Neural crest cell (in vitro differentiated cells): ENCODE measurements at places on chromosomes 11 and 22. TPM values are rescaled to one million over a fixed set of nuclear protein-coding genes. Genes with fewer than 3 reads are reported as not detected.

The ENDOD1 gene
- 12.3 and 12.5 TPM in 2 replicates for total RNA-seq

The ACAT1 gene
- total RNA-seq: 44.6 and 45.6 TPM in 2 replicates

The PHOX2A gene
- total RNA-seq: 5.1 and 5.6 TPM in 2 replicates

The DDX6 gene
- 218 and 222 TPM in 2 replicates for total RNA-seq

The STK33 gene
- total RNA-seq: 17.3 and 24.2 TPM in 2 replicates

The MRGPRF gene
- 0.16 and 0.23 TPM in 2 replicates for total RNA-seq

The PKP3 gene
- 0.42 and 1.7 TPM in 2 replicates for total RNA-seq

The TBX1 gene
- total RNA-seq: not detected in 2 replicates

The MMP20 gene
- not detected in 2 replicates for total RNA-seq

The SIDT2 gene
- total RNA-seq: 33.5 and 37.6 TPM in 2 replicates

The OR1S1 gene
- total RNA-seq: not detected in 2 replicates

The TSPAN32 gene
- total RNA-seq: not detected in 2 replicates

The CCND1 gene
- 344 and 350 TPM in 2 replicates for total RNA-seq

DNA sequence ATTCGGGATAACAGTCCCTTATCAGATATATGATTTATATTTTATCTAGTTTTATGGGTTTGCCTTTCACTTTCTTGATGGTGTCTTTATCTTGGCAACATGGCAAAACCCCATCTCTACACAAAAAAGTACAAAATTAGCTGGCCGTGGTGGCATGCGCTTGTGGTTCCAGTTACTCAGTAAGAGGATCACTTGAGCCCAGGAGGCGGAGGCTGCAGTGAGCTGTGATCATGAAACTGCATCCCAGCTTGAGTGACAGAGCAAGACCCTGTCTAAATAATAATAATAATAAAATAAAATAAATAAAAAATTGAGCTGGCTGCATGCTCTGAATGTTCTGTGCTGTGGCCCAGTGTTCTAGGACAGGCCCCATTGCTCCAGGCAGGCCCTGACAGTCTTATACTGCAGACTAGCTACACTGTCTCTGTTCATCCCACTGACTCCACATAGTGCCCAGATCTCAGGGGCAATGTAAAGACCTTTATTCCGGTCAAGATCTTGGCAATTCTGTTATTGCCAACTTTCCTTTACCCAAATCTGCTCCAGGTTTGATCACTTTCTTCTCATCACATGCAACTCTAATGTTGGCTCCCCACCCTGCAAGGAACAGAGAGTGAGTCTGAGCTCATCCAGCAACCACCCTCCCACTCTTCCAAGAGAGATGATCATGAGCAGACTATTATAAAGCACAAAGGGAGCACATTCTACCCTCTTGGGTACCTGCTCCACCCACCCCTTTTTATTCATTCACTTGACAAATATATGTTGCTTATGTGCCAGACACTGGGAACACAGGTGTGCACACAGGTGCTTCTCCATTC is 8.8 kb downstream of the HSPA8 start:
- peaks cover 12% of the 10 kb centered on the region for H3K36me3 ChIP-seq
- peaks cover 27% of the 10 kb centered on the region for H3K4me1 ChIP-seq
- peak overlapping the region; percentile 1 for H3K4me3 ChIP-seq
- no peaks in the 10 kb centered on the region for H3K27me3 ChIP-seq
- DNase-seq: no peak
- H3K27ac ChIP-seq: no peak overlapping the region

GRCh38 chr11:115222218-115222862 is 281.9 kb downstream of the CADM1 start:
- H3K4me3 ChIP-seq: no peak overlapping the region
- H3K4me1 ChIP-seq: peaks cover 20% of the 10 kb centered on the region
- no peak for DNase-seq
- peaks cover 22% of the 10 kb centered on the region for H3K36me3 ChIP-seq
- H3K27me3 ChIP-seq: no peaks in the 10 kb centered on the region

- no peak overlapping the region for H3K27ac ChIP-seq
- no peak for DNase-seq
- no peaks in the 10 kb centered on the region for H3K36me3 ChIP-seq
- no peaks in the 10 kb centered on the region for H3K27me3 ChIP-seq
Observed at GRCh38 chr11:109772892-109773291, 320.3 kb upstream of the ZC3H12C start.

DNA sequence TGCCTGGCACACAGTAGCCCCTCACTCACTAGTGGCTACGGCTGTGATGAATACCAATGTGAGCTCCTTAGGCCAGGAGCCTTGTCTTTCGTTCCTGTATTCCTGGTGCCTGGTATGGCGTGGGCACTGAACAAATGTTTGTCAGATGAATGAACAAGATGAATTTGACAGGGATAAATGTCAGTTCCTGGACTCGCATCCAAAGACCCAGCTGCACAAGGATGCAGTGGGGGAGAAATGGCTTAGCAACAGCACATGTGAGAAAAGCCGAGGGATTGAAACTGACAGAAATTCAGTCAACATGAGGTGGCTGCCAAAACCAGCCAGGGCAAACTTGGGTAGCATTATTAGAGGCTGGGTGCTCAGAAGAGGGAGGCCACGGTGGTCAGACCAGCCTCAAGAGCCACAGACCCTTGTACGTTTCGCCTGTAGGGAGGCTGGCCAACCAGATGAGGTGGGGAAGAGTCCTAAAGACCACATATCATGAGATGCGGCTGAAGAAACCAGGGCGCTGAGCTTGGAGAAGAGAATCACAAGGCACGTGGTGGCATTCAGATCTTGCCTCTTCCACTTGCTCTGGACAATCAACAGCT is 7.7 kb upstream of the SLC22A8 start:
- DNase-seq: no peak
- peaks cover 3% of the 10 kb centered on the region for H3K27me3 ChIP-seq
- H3K4me1 ChIP-seq: peaks cover 10% of the 10 kb centered on the region
- H3K36me3 ChIP-seq: no peaks in the 10 kb centered on the region

DNA sequence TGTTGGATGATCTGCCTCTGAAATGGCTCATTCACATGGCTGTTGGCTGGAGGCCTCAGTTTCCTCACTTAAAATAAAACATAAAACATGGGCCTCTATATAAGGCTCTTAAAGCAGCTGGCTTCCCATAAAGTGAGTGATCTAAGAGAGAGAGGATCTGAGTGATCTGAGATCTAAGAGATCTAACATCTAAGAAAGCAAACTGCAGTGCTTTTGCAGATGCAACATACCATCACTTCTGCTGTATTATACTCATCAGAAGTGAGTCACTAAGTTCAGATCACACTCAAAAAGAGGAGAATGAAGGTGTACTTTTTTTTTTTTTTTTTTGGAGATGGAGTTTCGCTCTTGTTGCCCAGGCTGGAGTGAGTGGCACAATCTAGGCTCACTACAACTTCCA is 18.1 kb upstream of the HSPA8 start:
- peaks cover 5% of the 10 kb centered on the region for H3K4me1 ChIP-seq
- peaks cover 4% of the 10 kb centered on the region for H3K36me3 ChIP-seq
- no peaks in the 10 kb centered on the region for H3K27me3 ChIP-seq

GRCh38 chr11:118442908-118443589 is 6.8 kb downstream of the KMT2A start:
- peaks cover 7% of the 10 kb centered on the region for H3K36me3 ChIP-seq
- peak overlapping the region; percentile 4 for H3K27ac ChIP-seq
- no peak for DNase-seq
- no peaks in the 10 kb centered on the region for H3K27me3 ChIP-seq

DNA sequence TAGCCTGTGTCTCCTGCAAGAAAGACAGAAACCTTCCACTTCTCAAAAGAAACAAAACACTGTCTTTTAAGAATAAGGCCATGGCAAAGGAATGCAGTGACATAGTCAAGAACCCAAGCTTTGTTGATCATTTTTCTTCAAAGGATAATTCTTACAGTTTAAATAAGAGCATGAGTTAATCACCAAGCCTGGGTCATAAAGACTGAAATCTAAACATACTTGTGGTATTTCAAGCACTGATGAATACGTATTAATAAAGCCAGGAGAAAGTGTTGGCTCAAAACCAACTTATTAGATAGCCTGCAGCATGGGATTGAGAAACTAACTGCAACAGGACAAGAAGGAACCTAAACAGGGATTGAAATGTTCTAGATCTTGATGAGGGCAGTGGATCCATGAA is 143.3 kb upstream of the MTNR1B start:
- no peak for DNase-seq
- no peak overlapping the region for H3K27ac ChIP-seq
- H3K36me3 ChIP-seq: no peaks in the 10 kb centered on the region
- no peaks in the 10 kb centered on the region for H3K27me3 ChIP-seq
- H3K4me1 ChIP-seq: peaks cover 29% of the 10 kb centered on the region
- no peak overlapping the region for H3K4me3 ChIP-seq

GRCh38 chr11:106077609-106078455 is at the start of gene AASDHPPT:
Gene AASDHPPT (plus strand): TSS chr11:106077662. CDS start chr11:106077711, 49 bp downstream.
- peak within 1 kb of the TSS; percentile 99 for H3K4me3 ChIP-seq
- H3K4me1 ChIP-seq: peaks cover 49% of the 10 kb centered on the region
- H3K36me3 ChIP-seq: peaks cover 11% of the 10 kb centered on the region
- no peak for DNase-seq
- H3K27ac ChIP-seq: peak within 1 kb of the TSS; percentile 100
- H3K27me3 ChIP-seq: no peaks in the 10 kb centered on the region

DNA sequence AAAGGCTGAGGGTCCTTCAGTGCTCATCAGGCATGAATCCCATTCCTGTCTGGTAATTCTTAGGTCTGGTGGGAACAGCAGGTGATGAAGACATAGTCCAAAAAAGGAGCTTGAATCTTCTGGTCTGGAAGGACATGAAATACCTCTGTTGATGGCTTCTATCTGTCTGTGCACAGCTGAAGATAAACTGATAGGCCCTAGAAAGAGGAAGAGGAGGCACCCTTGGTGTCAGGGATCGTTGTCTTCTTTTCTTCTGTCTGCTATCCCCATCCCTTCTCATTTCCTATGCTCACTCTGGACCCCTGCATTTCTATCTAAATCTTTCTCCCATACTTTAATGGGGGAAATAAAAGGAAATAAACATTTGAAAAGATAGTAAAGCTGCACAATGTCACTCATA is 9.4 kb downstream of the AGBL2 start:
- H3K27ac ChIP-seq: no peak overlapping the region
- peaks cover 9% of the 10 kb centered on the region for H3K4me1 ChIP-seq
- H3K4me3 ChIP-seq: no peak overlapping the region
- no peak for DNase-seq

GRCh38 chr22:38700270-38700788 is 414 bp downstream of the JOSD1 start:
- peaks cover 59% of the 10 kb centered on the region for H3K4me1 ChIP-seq
- H3K27me3 ChIP-seq: peaks cover 2% of the 10 kb centered on the region
- peak overlapping the region; percentile 94 for H3K4me3 ChIP-seq
- peak overlapping the region; percentile 91 for H3K27ac ChIP-seq
- DNase-seq: no peak

DNA sequence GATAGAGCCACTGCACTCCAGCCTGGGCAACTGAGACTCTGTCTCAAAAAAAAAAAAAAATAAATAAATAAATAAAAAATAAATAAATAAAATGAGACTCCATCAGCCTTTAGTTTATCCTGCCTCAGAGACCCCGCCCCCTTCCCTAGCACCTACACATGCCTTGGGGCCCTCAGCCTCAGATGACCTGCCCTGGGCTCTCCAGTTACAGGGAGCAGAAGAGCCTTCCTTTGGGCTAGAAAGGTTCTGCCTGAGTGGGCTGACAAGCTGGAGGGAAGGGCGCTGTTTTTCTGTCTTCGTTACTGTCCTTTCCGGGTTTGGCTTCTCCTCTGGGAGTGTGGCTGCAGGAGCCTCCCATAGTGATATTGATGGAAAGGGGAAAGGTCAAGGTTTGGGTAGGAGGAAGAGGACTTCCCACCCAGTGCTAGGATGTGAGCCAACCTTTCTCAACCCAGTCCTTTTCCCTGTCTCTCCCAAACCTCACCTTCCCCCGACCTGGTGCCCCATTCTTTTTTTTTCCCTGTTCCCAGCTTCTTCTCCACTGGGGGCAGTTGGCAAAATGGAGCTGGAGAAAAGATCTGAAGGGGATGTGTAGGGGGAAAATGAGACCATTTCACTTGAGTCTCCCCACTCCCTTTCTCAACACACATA is 1.5 kb upstream of the SF3B2 start:
- H3K27ac ChIP-seq: peak overlapping the region; percentile 59
- H3K27me3 ChIP-seq: no peaks in the 10 kb centered on the region
- H3K36me3 ChIP-seq: peaks cover 13% of the 10 kb centered on the region
- DNase-seq: no peak

DNA sequence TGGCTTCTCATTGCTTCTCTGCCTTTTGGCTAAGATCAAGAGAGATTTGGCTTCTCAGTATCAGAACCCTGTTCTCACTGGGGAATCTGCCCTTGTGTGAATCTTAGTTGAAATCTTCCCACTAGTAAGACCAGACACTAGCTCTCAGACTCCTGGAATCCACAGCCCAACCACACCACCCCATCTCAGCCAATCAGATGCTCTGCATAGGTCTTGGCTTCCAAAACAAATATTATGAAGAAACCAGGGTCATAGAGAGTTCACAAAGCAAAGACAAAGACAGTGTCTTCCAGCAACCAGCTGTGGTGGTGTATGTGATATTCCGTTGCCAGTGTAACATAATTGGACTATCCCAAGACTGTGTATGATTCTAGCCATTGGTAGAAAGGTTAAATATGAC is 5.4 kb downstream of the OR8B12 start:
- no peak overlapping the region for H3K27ac ChIP-seq
- H3K36me3 ChIP-seq: no peaks in the 10 kb centered on the region
- H3K4me3 ChIP-seq: no peak overlapping the region
- H3K4me1 ChIP-seq: no peaks in the 10 kb centered on the region
- peaks cover 7% of the 10 kb centered on the region for H3K27me3 ChIP-seq

DNA sequence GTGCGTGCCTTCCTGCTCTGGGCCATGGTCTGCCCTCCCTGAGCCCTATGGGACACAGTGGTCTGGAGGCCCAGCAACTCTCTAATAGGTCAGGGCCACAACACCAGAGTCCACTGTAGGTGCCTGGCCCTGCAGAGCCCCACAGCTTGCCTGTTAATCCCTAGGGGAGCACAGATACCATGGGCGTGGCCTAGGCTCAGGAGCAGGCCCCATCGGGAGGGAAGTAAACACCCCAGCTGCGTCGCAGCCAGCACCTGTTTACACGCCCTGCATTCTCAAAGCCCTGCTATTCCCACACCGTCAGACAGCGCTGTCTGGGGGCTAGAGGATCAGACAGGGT is 2.5 kb downstream of the KCTD17 start:
- H3K27me3 ChIP-seq: no peaks in the 10 kb centered on the region
- peak overlapping the region; percentile 86 for H3K4me3 ChIP-seq
- DNase-seq: no peak
- H3K36me3 ChIP-seq: peaks cover 4% of the 10 kb centered on the region

DNA sequence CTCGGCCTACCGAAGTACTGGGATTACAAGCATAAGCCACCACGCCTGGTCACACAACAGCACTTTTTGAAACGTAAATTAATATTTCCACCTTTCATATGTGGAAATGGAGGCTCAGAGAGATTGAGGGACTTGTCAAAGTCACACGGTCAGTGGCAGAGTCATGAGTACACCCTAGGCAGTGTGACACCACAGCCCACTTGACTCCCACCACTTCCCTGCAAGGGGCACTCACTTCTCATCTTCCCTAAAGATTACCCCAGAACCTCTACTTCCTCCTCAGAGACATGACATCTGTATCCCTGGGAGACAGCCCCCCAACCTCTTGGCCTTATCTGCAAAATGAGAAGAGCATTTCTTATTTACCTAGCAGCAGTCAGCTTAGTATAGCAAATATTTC is 16.5 kb upstream of the MYOD1 start:
- DNase-seq: no peak
- H3K27me3 ChIP-seq: peaks cover 27% of the 10 kb centered on the region
- H3K4me1 ChIP-seq: no peaks in the 10 kb centered on the region
- no peak overlapping the region for H3K27ac ChIP-seq

- no peak overlapping the region for H3K4me3 ChIP-seq
- H3K27ac ChIP-seq: no peak overlapping the region
- peaks cover 18% of the 10 kb centered on the region for H3K36me3 ChIP-seq
- peaks cover 4% of the 10 kb centered on the region for H3K4me1 ChIP-seq
- no peaks in the 10 kb centered on the region for H3K27me3 ChIP-seq
Observed at GRCh38 chr11:34749666-34750659, 129.1 kb downstream of the EHF start.
